ENCODE measurements at places on chromosomes 11 and 22.
A peak's percentile ranks its signal among the peaks of the same experiment; 100 is the strongest.

DNA sequence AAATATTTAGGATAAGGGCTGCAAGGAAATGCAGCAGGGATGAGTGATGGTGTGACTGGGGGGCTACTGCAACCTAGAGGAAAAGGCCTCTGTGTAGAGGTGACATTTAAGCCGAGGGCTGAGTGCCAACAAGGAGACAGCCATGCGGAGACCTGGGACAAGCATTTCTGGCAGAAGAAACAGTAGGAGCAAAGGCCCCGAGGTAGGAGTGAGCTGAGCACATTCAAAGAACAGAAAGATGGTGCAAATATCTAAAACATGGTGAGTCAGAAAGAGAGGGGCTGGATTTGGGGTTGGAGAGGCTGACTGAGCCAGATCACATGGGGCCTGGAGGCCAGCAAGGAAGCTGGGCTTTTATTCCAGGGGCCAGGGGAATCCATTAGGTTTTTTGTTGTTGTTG is 55.1 kb upstream of the INCENP start:
- DNase-seq = no peak

GRCh38 chr11:94785509-94785908 is 17.4 kb downstream of the AMOTL1 start:
- no peak for DNase-seq

- DNase-seq = no peak
Measured at GRCh38 chr11:102946237-102946636, 9.3 kb downstream of the MMP13 start.

GRCh38 chr11:92141725-92142124 is 82.9 kb upstream of the FAT3 start:
- no peak for DNase-seq

GRCh38 chr11:11972730-11973341 is 35.6 kb downstream of the DKK3 start:
- no peak for DNase-seq

- DNase-seq = no peak
Measured at GRCh38 chr11:116697639-116698038, 75.1 kb downstream of the BUD13 start.

GRCh38 chr11:84137505-84137904 is 851.3 kb upstream of the CCDC90B start:
- no peak for DNase-seq

DNA sequence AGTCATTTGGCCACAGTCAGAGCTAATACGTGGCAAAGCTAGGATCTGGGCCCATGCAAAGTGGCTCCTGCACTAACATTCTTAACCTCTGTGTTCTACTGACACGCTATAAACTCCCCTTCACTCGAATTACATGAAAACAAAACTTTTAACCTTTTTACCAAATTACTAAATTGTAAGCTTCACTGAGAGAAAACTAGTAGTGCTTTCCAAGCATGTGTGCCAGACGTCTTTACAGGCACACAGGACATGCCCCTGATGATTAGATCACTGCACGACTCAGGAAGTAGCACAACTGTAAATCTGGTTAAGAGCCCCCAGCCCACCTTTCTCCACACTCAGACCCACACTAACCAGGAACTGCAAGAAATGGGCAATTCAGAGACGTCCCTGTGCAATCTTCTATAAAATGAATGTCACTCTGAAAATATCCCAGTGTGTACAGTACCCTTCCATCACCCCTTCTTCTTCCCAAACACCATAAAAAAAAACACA is 16.1 kb downstream of the PHF21A start:
- DNase-seq = peak; percentile 33

Data from NB4 (cell line).